ENCODE measurements at places on chromosomes 3 and 15. TPM values are rescaled to one million over a fixed set of nuclear protein-coding genes. Genes with fewer than 3 reads are reported as not detected.

- no peak for DNase-seq
Measured at GRCh38 chr15:94097552-94097951, 133.8 kb upstream of the MCTP2 start.

GRCh38 chr3:139157161-139157932 lies 112.7 kb upstream of the PRR23C start:
- no peak for DNase-seq

DNA sequence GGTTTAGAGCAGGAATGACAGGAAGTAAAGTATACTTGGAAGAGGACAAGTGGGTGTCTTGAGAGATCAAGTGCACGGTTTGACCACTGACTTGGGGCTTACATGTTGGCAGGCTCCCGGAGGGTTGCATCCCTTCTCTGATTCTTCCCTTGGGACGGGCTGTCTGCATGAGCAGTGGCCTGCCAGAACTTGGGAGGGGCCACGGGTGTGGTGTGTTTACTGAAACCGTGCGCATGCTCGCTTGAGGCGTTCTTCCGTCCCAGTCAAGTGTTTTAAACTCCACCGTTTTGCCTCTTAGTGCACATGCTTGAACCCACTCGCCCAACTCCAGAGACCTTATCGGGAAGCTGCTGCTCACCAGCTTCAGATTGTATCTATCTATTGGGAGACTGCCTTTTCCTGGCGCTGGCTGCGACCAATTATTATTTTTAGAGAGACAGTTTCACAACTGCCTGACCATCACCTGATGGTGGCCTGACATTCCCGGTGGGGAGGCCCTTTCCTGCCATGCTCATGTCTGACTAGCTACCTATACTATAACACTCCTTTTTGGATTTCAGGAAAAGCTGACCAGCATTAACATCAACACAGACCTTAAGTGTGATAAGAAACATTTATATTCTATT lies 14.9 kb upstream of the C3orf22 start:
- DNase-seq: no peak

GRCh38 chr3:4977001-4977852 lies 2.0 kb upstream of the BHLHE40 start:
- DNase-seq: peak; percentile 93

GRCh38 chr3:146747928-146748327 lies 142.8 kb upstream of the PLSCR5 start:
- DNase-seq: peak; percentile 42

- DNase-seq: peak; percentile 13
Measured at GRCh38 chr15:52783929-52784798, 6.0 kb downstream of the ONECUT1 start.

FBXW12 gene
- not detected for total RNA-seq

Data from M059J (cell line).